ENCODE measurements at places on chromosomes 1 and 21. TPM values are rescaled to one million over a fixed set of nuclear protein-coding genes. Genes with fewer than 3 reads are reported as not detected.

- DNase-seq: no peak
Measured at GRCh38 chr1:63414691-63415365, 47.4 kb downstream of the ALG6 start.

DNA sequence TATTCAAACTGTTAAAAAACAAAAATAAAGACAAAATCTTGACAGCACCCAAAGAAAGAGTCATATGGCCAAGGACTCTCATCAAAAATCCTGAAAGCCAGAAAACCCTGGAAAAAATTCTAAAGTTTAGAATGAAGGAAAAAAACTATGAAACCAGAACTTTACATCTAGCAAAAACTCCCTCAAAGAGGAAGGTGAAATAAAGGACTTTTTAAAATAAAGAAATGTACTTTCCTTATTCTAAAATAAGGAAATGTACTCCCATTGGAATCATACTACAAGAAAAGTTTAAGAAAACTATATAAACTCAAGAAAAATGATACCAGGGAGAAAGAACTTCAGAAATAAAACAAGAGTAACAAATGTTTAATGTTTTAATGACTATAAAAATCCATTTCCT is 206.3 kb downstream of the KCNT2 start:
- no peak for DNase-seq

DNA sequence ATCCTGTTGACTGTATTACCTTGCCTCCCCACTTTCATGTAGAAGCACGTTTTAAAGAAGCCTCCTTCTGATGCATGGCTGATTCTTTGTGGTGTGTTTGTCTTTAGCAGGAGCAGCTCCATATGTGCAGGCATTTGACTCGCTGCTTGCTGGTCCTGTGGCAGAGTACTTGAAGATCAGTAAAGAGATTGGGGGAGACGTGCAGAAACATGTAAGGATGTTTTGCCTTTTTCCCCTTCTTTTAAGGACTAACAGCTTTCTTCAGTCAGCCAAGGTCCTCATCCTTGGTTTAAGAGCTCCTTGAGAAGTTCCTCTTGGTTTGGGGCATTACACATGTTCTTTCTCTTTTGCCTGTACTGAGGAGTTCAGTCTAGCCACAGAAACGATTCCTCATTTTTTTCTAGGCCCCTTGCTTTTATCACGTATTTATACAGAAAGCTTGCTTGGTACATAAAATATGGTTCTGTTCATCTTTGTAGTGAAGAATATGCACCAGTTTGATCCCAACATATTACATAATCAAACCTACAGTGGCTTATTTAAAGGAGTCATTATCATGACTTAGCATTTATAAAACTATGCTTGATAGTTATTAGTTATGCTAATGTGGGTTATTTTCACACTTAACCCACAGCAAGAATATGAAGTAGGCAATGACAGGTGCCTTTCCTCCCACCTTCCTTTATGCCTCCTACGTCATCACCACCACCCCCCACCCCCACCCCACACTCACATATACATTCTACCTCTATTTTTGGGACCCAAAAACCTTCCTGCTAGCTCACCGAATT is 19.6 kb downstream of the CAP1 start:
- no peak for DNase-seq

DNA sequence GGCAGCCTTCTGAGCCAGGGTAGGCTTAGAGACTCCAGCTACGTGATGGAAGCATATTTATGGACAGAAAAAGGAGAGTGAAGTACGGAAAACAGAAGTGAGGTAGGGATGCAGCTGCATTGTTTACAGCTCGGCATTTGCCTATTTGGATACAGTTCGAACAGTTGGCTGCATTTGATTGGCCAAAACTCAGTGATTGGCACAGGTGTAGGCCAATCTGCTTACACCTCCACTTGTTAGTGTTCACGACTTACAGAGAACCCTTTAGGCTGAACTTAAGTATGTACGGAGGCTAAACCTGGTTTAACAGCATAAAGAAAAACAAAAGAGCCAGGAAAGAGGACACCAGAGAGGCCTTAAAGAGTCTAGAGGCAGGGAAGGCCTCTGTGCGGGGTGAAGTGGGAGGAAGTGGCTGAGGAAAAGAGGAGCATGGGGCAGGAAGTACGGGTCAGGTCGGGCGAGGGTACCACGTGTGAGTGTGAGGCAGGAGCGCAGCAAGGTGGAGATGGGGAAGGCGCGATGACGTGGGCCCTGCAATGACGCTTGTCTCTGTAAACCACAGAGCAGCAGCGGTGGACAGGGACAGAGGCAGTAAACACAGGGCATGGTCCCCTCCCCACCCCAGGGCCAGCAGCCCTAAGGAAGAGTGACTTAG is 32.0 kb downstream of the RSPH1 start:
- no peak for DNase-seq

GRCh38 chr1:164926107-164926506 is 367.1 kb downstream of the PBX1 start:
- no peak for DNase-seq

DNA sequence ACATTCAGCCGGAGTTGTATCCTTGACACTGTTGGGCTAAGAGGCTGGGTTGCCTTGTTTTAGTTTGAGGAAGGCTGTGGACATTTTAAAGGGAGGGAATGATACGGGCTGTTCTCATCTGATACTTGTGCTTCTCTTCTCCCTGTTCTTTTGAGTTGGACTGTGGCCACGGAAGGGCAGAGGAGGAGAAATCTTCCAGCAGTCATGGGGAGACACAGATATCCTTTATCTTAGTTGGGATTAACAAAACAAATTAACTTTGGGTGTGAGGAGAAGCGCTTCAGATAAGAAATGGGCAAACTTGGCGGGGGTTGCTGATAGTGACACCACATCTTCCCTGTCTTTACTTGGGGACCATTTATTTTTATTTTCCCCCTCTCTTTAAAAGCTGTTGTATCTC is 138.8 kb downstream of the ROR1 start:
- DNase-seq: no peak

GRCh38 chr1:41419584-41420295 is 58.5 kb downstream of the FOXO6 start:
- no peak for DNase-seq

DNA sequence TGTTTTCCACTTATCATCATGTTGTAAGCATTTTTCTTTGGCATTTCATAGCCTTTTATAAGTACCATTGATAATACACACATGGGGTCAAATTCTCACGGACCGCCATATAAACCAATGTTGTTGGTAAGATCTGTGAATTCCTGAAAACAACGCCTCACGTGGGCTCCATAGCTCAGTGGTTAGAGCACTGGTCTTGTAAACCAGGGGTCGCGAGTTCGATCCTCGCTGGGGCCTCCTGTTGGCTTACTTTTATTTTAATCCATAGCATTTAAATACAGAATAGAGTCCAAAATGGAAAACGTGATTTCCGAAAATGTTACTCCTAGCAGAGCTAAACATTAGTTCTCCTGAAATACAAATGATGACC is 83.1 kb downstream of the HHIPL2 start:
- DNase-seq: peak; percentile 59

- DNase-seq: no peak
Measured at GRCh38 chr1:29800120-29800519, 563.8 kb downstream of the PTPRU start.

- DNase-seq: no peak
Measured at GRCh38 chr1:231376101-231376500, 38.0 kb downstream of the SPRTN start.

DNA sequence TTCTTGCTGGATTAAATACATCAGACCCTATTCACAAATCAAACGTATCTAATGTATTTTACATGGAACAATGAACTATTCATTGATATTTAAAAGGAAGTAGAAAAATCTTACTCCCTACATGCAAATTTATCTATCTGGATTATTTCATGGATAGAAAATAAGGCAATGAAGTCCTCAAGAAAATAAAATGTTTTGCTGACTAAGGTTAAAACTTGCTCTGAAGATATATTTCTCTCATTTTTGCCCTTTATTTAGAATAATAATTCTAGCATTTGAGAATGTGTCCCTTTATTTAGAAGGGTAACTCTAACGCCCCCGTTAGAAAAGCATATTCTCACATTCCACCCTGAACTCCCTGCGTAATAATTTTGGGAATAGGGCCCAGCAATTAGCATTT is 627.0 kb upstream of the ZP4 start:
- DNase-seq: no peak

DNA sequence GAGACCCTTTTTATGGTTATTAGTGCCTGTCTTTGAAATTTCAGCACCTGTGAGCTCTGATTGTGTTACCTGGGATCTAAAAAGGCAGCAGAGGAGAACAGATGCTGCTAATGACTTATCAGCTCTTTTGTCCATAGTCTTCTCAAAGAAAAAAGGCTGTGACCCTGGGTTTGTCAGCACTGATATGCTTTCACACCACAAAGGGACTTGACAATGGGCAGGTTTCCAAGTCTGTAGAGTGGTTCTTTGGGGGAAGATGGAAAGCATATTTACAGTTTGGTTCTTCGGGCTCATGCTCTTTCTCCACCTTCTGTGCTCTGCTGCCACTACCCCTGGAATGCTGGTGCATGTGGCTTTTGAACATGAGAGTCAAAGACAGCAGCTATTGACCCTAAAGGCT is 32.0 kb downstream of the DNAJC6 start:
- DNase-seq: no peak

- no peak for DNase-seq
Measured at GRCh38 chr1:91645031-91645430, 144.4 kb downstream of the CDC7 start.

- no peak for DNase-seq
Measured at GRCh38 chr21:15730484-15731242, 881 bp downstream of the USP25 start.

DNA sequence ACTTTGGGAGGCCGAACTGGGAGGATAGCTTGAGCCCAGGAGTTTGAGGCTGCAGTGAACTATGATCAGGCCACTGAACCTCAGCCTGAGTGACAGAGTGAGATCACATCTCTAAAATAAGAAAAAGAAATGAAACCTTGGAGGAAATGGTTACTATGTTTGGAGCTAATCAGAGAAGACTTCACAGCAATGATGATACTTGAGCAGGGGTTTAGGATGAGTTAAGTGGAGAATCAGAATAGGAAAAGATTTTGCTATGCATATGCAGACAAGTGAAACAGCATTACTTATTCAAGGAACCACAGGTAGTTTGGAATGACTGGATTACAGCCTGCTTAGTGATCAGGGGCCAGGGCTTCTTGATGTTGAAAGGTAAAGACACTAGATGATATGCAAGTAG is 1.3 kb upstream of the CD5L start:
- DNase-seq: no peak

- no peak for DNase-seq
Measured at GRCh38 chr1:239575113-239575512, 188.7 kb downstream of the CHRM3 start.

GRCh38 chr1:147050654-147051053 is 112.5 kb downstream of the NBPF12 start:
- no peak for DNase-seq

GRCh38 chr21:45943630-45944540 is 37.7 kb upstream of the COL6A1 start:
- no peak for DNase-seq

GRCh38 chr1:44698138-44698537 is 23.6 kb downstream of the ARMH1 start:
- DNase-seq: no peak

- no peak for DNase-seq
Measured at GRCh38 chr1:26791148-26791547, 3.4 kb downstream of the PIGV start.

- no peak for DNase-seq
Measured at GRCh38 chr1:61245696-61246400, 163.5 kb downstream of the NFIA start.

DNA sequence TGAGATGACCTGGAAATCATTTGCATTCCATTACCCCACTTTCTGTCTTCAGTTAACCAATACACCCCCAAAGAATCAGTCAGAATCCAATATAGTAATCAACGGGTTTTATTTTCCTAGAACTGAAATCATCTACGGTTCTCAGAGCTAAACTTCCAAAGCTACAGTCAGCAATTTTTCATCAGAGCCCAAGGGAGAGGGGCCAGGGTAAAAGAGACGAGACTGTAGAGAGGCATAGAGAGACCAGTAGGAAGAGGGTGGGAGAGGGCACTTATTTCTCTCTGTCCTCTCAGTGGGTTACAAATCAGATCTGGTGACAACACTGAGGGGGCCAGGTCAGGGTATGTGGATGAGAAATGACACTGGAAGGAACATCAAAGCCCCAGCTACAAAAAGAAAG is 1.1 kb upstream of the MRPL24 start:
- DNase-seq: no peak

- peak; percentile 83 for DNase-seq
Measured at GRCh38 chr1:7669559-7670311, 101.4 kb upstream of the VAMP3 start.

GRCh38 chr1:71634159-71634558 is 553.3 kb upstream of the ZRANB2 start:
- no peak for DNase-seq

GRCh38 chr1:18404460-18404859 is 76.3 kb upstream of the KLHDC7A start:
- DNase-seq: no peak

GRCh38 chr1:202235856-202236837 is 42.5 kb downstream of the LGR6 start:
- peak; percentile 88 for DNase-seq

GRCh38 chr21:42162831-42163510 is 56.0 kb upstream of the ABCG1 start:
- no peak for DNase-seq

- DNase-seq: no peak
Measured at GRCh38 chr1:115067161-115067859, 22.0 kb downstream of the TSPAN2 start.

DNA sequence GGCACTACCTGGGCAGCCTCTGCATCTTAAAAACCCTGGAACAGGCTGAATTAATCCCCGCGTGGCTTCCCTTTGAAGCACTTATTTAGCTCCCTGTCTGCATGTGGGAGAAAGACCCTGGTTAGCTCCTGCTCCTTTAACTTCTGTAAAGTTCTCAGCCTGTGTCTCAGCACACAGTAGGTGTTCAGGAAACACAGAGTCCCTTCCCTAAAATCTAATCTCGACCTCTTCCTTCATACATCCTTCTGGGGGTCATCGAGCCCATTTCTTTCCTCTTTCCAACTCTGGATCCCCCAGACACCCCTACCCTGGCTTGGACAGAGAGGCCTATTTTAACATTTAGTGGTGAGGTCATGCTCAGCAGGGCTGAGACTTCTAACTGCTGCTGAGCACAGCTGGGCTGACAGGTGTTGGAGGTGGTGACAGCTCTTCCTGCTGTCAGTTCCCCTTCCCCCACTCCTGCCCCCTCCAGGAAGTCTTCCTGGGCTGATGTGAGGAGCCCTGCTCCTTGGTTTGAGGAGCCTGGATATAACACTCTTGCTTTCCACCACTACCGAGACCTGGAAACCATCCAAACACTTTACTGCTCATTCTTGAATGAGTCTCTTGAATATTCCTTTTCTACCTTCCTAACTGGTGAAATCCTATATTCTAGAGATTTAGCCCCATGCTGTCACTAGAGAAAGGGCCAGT is 5.3 kb downstream of the E2F2 start:
- DNase-seq: peak; percentile 51

GRCh38 chr21:16115461-16115860 is 385.7 kb downstream of the USP25 start:
- DNase-seq: no peak

RBM11 gene
- 2.7 TPM for total RNA-seq

LCE1F gene
- not detected for total RNA-seq

KCNT2 gene
- 126 TPM for total RNA-seq

CITED4 gene
- total RNA-seq: 3.8 TPM

CD1B gene
- total RNA-seq: not detected

TACSTD2 gene
- not detected for total RNA-seq

KRTAP12-2 gene
- not detected for total RNA-seq

DCDC2B gene
- total RNA-seq: not detected

ANGPTL3 gene
- not detected for total RNA-seq

UBL4B gene
- total RNA-seq: not detected

ALPL gene
- total RNA-seq: 10.0 TPM

C1orf232 gene
- total RNA-seq: not detected

NBPF14 gene
- 2.2 TPM for total RNA-seq

INSRR gene
- total RNA-seq: 6.9 TPM

MPL gene
- total RNA-seq: not detected

CAMK1G gene
- total RNA-seq: 2.0 TPM
